ENCODE measurements at places on chromosomes 7 and 10.

- no peak for DNase-seq
Measured at GRCh38 chr7:128091106-128091505, 59.9 kb upstream of the LRRC4 start.

DNA sequence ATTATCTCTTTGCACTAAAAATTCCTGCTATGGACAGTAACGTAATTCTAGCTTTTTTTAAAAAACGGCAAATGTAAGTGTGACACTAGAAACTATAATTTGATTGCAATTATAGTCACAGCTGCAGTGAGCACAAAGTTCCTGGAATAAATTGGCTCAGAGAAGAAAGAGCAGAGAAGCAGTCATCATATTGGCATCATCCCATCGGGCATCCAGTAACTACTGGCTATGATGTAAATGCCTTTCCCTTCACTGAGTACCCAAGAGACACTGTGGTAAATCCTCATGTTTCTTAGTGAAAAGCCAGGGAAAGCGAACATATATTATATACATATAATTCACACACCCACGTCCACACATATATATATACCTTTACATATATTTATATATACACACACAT lies 43.6 kb downstream of the PIP4K2A start:
- DNase-seq, result no peak

DNA sequence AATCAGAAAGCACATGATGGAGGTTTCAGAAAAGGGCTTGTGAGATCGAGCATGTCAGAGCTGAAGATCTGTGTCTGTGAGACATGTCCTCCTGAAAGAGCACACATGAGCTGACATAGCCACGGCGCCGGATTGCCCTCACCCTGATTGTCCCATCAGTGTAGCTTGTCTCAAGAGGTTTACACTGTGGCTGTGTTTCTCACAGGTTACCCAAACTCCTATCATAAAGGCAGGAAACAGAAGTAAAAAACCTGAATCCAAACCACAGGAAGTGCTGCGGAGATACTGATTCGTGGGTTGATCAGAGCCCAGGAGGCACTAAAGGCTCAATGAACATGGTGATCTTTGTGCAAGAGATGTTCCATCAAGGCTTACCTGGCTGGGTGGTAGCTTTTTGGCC lies 3.9 kb upstream of the ATP6V0E2 start:
- DNase-seq, result no peak

DNA sequence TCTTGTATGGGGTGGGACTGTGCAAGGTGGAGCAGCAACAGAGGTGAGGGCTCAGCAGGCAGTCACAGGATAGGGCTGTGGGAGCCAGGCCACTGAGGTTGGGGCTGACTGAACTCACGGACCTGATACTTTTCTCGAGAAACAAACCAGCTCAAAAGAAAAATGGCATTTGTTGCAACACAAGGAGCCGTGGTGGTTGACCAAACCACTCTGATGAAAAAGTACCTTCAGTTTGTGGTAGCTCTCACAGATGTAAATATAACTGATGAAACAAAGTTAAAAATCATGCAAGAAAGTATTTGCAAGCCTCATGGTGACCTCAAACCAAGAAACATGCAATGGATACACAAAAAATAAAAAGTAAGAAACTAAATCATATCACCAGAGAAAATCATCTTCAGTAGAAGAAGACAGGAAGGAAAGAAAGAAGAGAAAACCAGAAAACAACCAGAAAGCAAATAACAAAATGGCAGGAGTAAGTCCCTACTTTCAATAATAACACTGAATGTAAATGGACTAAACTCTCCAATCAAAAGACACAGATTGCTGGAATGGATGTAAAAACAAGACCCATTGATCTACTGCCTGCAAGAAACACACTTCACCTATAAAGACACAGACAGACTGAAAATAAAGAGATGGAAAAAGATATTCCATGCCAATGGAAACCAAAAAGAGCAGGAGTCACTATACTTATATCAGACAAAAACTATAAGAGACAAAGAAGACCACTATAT lies 48.9 kb upstream of the DUSP5 start:
- DNase-seq, result no peak

DNA sequence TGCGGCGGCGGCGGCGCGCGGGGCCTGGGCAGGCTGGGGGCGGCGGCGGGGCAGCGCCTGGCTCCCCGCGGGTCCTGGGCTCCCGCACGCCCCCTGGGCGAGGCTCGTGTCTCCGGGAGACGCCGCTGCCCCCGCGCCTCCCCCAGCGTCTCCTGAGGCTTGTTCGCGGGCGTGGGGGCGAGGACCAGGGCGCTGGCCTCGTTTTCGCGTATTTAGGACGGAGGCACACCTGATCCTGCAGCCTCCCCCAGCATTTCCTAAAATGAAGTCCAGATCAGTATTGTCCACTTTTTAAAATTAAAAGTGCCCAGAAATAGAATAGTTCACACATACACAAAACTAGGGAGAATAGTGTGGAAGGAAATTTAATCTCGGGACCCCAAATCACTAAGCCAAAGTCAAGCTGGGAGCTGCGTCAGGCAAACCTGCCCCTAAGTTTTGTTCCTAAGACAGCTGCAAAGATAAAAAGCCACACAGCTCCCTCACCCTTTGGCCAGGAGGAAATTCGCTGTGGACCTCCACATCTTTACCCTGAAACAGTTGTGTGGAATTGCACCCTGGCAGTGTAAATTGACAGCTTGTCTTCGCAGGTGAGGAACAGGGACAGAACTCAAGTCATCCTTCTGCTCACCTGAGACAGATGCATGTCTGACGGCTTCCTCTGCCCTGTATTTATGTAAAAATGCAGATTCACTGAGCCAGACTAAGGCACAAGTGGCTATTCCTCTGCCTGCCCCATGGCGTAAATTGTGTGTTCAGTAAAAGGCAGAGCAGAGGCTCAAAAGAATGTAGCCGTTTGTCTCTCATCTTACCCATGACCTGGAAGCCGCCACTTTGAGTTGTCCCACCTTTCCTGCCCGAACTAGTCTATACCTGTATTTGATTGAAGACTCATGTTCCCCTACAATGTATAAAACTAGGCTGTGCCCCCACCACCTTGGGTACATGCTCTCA lies 740 bp downstream of the GALNT11 start:
- DNase-seq, result no peak

GRCh38 chr10:16586358-16587138 lies 64.9 kb upstream of the C1QL3 start:
- DNase-seq, result no peak

DNA sequence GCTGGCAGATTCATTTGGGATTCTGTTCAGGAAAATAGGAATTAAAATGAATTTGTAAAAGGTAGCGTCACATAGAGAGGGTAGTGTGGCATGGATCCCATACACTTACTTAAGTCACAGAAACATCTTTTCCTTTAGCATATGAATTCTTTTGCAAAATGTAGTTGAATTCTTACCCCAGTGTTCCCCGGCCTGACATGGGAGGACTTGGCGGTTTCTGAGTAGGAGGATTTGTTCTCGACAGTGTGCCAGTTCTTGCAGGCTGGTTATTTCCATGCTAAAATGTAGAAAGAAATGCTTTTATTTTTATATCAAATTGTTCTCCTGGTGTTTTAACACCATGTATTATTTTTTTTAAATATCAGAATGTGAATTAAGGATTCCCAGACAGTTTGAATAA lies 72.6 kb downstream of the PDSS1 start:
- DNase-seq, result no peak

DNA sequence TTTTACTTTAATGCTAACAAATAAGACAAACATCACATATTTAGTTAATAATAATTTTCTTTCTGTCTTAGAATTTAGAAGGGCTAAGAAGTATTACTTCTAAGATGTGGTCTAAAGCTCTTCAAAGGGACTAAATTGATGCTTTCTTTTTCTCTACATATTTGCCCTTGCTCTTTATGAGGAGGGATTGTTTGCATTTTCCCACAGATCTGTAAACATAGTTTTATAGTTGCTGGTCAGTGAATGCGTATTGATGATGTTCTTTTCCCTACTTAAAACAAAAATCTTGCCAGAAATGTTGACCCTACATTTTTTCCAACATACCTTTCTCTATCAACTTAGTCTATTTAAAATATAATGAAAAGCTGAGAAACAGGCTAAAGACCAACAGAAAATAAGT lies 372.4 kb upstream of the LRGUK start:
- DNase-seq, result no peak

GRCh38 chr7:82015751-82016150 lies 245.9 kb upstream of the HGF start:
- no peak for DNase-seq

GRCh38 chr7:132225216-132226030 lies 350.8 kb downstream of the PLXNA4 start:
- no peak for DNase-seq

Data from activated naive CD4-positive, alpha-beta T cell treated with Interleukin-2 at 50 U/mL for 16 hours (primary cell).